Activated gamma-delta T cell treated with anti-CD3 and anti-CD28 coated beads, Interleukin-2, amount 50 U/mL, for 16 hours (primary cell): ENCODE measurements at places on chromosomes 2 and 18.

- DNase-seq = no peak
Observed at GRCh38 chr2:157150747-157151146, 106.8 kb upstream of the GALNT5 start.

DNA sequence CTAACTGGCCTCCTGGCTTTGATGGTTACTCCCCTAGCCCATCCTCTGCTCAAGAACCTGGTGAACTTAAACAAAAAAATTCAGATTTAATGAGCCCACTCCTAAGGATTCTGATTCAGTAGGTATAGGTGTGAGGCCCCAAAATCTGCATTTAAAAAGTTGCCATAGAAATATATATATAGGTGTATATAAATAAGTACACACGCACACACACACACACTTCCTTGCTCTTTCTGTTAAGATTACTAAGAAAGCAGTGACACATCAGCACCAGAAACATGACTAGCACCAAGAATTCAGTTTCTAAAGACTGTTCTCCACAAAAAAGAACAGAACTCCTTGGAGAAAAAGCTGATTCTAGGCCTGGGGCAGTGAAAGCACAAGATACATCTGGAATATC, 17.8 kb downstream of the EML6 start:
- DNase-seq = no peak

- no peak for DNase-seq
Observed at GRCh38 chr2:2127467-2127866, 203.6 kb downstream of the MYT1L start.

DNA sequence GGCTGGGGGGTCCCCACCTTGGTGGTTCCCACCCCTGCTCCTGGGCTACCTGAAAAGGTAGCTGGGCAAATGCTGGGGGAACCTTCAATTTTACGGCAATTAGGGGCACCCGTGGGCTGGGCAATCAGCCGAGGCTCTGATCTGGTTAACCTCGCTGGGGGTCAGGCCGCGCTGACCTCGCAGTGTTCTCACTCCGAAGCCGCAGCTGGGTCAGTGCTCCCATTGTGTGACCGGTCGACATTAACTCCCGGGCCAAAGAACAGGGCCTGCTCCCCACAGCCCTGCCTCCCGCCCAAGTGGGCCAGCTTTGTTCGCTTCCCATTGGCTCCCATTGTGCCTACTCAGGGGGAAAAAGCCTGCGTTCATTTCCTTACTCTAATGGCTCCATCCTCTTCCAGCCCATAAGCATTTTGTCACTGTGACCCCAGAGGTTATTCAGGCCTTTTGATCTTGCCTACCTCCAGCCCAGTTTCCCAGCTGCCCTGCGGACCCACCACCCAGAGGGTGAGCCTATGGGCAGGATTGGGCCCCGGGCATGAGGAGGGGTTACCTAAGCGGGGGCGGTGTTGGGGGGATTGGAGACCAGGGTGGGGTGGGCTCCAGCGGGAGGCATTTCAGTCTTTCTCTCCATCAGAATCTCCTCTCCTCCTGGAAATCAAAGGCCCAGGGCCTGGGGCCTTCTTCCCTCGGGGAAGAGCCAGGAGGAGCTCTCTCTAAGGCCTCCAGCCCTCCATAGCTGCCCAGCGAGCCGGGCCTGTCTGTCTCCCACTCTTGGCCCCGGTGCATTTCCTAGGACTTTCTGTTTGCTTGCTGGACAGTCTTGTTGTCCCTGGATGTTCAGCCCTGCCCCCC, 90.1 kb downstream of the MYCN start:
- DNase-seq = no peak

- no peak for DNase-seq
Observed at GRCh38 chr18:65938592-65939372, 188.0 kb downstream of the CDH7 start.
